ENCODE measurements at places on chromosomes 7 and 10. TPM values are rescaled to one million over a fixed set of nuclear protein-coding genes. Genes with fewer than 3 reads are reported as not detected.

WIPF3 gene
- total RNA-seq = 0.61 TPM

PLXNA4 gene
- total RNA-seq = 1.1 TPM

RNF32 gene
- 1.6 TPM for total RNA-seq

NKX1-2 gene
- 0.06 TPM for total RNA-seq

PTPRN2 gene
- 0.83 TPM for total RNA-seq

SFTPA2 gene
- total RNA-seq = not detected

EEF1AKMT2 gene
- total RNA-seq = 18.0 TPM

Data from A549 treated with GW870086 at 1 μM for 4 hours (cell line).